ENCODE measurements at places on chromosomes 12 and 14.

- no peak for DNase-seq
Measured at GRCh38 chr12:79766705-79767464, 76.1 kb upstream of the PAWR start.

DNA sequence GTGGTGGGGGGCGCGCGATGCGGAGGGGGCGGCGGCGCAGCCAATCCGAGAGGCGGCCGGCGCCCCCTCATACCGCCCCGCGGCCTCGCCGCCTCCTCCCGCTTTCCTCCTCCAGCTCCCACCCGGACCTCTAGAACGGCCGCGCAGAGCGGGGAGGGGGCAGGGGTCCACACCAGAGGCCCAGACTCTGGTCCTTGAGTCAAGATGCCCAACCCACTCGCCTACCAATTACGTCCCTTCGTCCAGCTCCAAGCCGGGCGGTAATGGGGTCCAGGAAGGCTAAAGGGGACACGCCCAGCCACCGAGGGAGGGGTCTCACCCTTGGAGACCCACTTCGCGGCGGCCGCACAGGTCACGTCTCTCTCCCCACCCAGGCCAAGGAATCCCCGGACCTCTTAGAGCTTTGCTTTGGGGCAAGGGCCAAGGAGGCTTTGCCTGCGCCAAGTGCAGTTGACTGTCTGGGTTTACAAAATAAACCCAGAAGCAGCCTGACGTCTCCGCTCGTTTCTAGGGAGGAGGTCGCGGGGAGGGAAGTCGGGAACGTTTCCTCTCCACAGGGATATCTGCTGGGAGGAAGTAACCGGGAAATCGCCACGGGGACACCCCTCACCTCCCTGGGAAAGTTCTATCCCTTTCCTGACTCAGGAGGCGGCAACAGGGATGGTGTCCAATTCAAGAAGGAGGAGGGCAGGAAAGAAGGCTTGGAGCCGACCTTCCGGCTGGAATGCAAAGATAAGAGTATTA lies 394 bp upstream of the AMIGO2 start:
- no peak for DNase-seq

- no peak for DNase-seq
Measured at GRCh38 chr12:117845271-117845904, 123.4 kb downstream of the KSR2 start.

- no peak for DNase-seq
Measured at GRCh38 chr14:98144964-98145363, 1127.0 kb downstream of the BCL11B start.
